Spinal cord (tissue), 10 donors: ENCODE measurements at places on chromosomes 4 and X. TPM values are rescaled to one million over a fixed set of nuclear protein-coding genes. Genes with fewer than 3 reads are reported as not detected.

DNA sequence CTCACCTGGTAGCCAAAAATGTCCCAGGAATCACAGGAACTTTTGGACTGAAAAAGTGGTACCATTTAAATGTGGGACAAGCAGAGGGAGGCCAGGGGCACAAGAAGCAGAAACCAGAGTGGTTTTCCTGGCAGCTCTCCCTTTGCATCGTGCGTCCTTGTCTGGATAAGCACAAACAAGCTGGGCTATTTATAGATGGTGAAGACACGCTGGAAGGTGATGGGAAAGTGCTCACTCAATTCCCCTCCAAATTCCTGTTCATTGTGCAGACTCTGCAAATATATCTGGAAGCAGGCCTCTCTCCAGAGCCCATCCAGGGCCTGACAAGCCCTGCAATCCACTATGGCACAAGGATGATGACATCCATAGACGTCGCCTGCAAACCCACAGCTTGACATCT is 63.6 kb upstream of the MAP3K15 start:
- no peak for DNase-seq

DNA sequence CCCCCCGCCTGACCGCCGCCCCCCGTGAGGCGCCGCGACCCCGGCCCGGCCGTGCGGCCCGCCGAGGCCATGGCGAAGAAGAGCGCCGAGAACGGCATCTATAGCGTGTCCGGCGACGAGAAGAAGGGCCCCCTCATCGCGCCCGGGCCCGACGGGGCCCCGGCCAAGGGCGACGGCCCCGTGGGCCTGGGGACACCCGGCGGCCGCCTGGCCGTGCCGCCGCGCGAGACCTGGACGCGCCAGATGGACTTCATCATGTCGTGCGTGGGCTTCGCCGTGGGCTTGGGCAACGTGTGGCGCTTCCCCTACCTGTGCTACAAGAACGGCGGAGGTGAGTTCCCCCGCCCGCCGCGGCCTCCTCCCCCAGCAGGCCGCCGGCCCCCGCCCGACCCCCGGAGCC is 780 bp downstream of the SLC6A8 start:
- DNase-seq = no peak

GRCh38 chrX:43899878-43900815 is 17.9 kb upstream of the MAOB start:
- no peak for DNase-seq

- no peak for DNase-seq
Measured at GRCh38 chr4:55079451-55080173, 45.8 kb downstream of the KDR start.

GRCh38 chr4:149719357-149719756 is 96.3 kb downstream of the IQCM start:
- DNase-seq = no peak

GRCh38 chr4:52869196-52869595 is 7.1 kb downstream of the RASL11B start:
- peak; percentile 85 for DNase-seq

GRCh38 chrX:131977619-131978018 is 45.5 kb upstream of the STK26 start:
- no peak for DNase-seq

DNA sequence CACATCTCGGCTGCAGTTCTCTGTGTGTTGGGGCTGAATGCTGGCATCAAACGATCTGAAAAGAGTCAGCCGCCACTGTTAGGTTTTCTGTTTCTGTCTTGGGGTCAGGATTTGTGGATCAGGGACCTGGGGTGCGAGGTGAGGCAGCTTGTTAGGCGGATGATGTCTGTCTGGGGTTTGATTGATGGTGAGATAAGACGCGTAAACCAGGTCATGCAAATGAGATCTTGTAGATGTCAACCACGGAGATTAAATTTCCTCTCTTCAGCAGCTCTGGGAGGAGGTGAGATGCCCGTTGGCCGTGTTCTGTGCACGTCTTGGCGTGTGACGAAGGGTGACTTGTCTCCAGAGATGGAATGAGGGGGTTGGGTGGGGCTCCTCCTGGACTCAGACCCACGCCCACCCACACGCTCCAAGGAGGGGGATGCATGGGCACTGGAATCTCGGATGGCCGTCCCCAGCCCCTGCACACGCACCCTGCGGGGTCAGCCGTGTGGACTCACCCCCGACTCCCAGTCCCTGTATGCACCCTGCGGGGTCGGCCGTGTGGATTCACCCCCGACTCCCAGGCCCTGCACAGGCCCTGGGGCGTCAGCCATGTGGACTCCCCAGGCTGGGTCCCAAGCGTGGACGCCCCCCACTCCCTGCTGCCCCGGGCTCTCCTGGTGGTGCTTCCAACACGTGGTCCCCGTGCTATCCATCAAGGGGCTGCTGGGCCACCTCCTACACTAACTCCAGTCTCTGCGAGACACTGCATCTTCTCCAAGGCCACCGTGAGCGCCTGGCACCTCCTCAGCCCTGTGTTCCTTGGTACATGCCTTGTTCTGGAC is 16.0 kb upstream of the UVSSA start:
- no peak for DNase-seq

DNA sequence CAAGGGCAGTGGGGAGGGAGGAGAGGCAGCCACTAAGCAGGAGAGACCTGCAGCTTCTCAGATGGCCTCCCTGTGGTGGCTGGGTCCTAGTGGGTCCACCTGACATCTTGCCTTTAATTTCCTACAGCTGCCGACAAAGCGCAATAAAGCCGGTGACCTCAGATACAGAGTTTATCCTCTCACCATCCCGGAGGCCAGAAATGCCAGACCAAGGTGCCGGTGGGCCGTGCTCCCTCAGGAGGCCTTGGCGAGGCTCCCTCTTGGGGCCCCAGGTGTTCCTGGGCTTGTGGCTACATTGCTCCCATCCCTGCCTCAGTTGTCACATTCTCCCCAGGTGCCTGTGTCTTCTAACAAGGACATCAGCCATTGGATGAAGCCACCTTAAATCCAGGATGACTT is 103.0 kb downstream of the ADRA2C start:
- DNase-seq = no peak

DNA sequence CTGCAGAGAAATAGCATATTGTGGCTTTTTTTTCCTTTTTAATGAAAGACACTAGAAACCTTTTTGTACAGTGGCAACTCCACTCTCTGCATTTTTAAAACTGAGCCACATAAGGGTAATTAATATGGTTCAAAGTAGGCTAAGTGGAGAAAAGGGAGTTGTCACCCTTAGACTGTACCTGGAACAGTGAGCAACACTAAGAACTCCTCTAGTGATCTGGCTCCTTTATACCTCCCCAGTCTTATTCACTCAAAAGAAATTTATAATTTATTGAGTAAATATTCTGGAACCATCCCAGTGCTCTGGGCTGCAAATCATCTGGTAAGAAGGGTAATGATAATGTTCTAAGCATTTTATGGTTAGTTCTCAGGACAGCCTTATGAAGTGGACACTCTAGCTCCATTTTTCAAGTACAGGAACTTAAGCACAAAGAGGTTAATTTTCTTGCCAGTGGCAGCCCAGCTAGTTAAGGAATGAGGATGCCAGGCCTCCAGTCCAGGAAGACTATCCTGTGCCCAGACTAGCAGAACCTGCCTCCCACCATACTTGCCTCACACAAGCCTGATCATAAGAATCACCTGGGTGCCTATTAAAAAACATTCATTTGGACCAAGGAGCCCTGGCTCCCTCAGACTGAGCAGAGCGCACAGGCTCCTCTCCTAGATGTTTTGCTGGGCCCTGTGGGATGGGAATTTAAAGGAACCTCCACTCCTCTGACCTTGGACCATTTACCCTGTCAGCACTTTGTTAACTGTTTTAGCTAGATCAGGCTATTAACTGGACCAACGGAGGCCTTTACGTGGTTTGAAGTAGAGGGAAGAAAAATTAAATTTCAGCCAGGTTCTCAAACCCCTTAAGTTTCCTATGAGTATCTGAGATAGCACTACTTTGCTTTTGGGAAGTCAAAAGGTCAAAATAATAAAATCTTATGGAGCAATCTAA is 102.6 kb downstream of the PDE5A start:
- no peak for DNase-seq

- no peak for DNase-seq
Measured at GRCh38 chr4:106409901-106410889, 41.6 kb upstream of the GIMD1 start.

DNA sequence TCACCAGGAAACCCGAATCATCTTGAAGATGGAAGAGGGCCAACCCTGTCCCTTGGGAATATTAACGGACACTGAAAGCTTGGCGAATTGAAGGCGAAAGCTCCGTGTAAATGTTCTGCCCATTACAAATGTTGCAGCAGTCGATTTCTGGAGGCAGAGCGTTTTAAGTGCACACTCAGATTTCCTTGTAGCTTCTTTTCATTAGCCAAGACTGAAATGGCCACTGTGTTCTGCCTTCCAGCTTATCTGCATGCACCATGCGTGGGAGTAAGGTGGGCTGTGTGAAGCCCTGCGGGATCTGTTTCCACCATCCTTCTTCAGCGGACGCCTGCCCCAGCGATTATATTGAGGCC is 1.3 kb downstream of the SMIM20 start:
- DNase-seq = peak; percentile 50

The CTAG2 gene
- polyA plus RNA-seq = not detected

The CT45A2 gene
- not detected for polyA plus RNA-seq

The CLTRN gene
- 0.65 TPM for polyA plus RNA-seq

The CT55 gene
- 0.12 TPM for polyA plus RNA-seq

The DMRTC1B gene
- polyA plus RNA-seq = 15.3 TPM

The ADH4 gene
- polyA plus RNA-seq = not detected
